Foreskin keratinocyte (primary cell): ENCODE measurements at places on chromosomes 2 and 18. TPM values are rescaled to one million over a fixed set of nuclear protein-coding genes. Genes with fewer than 3 reads are reported as not detected.

Gene ARMC9
- total RNA-seq = 13.4 and 15.4 TPM in 2 replicates

Gene REG3A
- total RNA-seq = not detected in 2 replicates

Gene CCT7
- total RNA-seq = 310 and 387 TPM in 2 replicates

Gene TNP1
- not detected in 2 replicates for total RNA-seq

Gene DHRS9
- 0.20 TPM in 1 of 2 replicates, not detected in the other for total RNA-seq

Gene LYPD6B
- total RNA-seq = 5.2 and 7.7 TPM in 2 replicates

Gene ATRAID
- 119 TPM in 2 replicates for total RNA-seq

Gene CDKL4
- total RNA-seq = not detected in 2 replicates

Gene GCG
- total RNA-seq = not detected in 2 replicates

Gene TYMS
- 48.0 and 80.2 TPM in 2 replicates for total RNA-seq

Gene AQP12A
- total RNA-seq = not detected in 2 replicates

Gene ACSL3
- 137 and 164 TPM in 2 replicates for total RNA-seq

Gene GDF7
- not detected in 2 replicates for total RNA-seq

Gene DOK6
- not detected in 2 replicates for total RNA-seq

Gene GTF2A1L
- total RNA-seq = not detected in 2 replicates

Gene ABCG5
- not detected in 2 replicates for total RNA-seq

Gene PSD4
- total RNA-seq = 34.4 and 38.2 TPM in 2 replicates

Gene ASXL3
- total RNA-seq = not detected in 2 replicates

Gene TMEM178A
- total RNA-seq = not detected in 2 replicates

Gene MYOM1
- total RNA-seq = 0.07 and 0.11 TPM in 2 replicates

Gene CNGA3
- not detected in 2 replicates for total RNA-seq

Gene C2orf15
- total RNA-seq = 0.44 and 0.60 TPM in 2 replicates

Gene CD226
- total RNA-seq = 0.60 and 0.75 TPM in 2 replicates

Gene TPO
- not detected in 2 replicates for total RNA-seq

Gene LRRTM4
- total RNA-seq = not detected in 2 replicates

Gene SRD5A2
- total RNA-seq = not detected in 2 replicates

Gene TACR1
- total RNA-seq = not detected in 2 replicates

Gene CFC1
- not detected in 2 replicates for total RNA-seq

Gene GNAL
- total RNA-seq = 1.3 and 4.4 TPM in 2 replicates
